ENCODE measurements at places on chromosomes 5 and 9.

- no peak for DNase-seq
Measured at GRCh38 chr9:87595610-87596009, 97.9 kb downstream of the DAPK1 start.

DNA sequence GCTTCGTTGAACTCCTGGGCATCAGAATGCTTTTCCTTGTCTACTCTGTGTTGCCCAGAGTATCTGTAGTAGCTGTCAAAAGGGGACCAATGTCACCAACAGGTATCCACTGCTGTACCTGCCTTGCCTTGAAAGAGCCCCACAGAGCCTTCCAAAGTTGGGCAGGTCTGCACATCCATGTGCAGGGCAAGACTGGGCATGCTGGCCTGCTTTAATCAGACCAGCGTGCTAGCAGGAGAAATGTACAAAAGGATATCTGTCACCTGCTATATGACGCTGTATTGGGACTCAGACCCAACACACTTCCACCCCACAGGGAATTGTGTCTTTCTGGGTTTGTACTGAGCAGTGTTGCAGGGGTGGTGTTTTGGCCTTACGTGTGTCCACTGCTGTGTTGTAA lies 11.9 kb downstream of the DELE1 start:
- no peak for DNase-seq

- DNase-seq = no peak
Measured at GRCh38 chr9:91378695-91379127, 17.0 kb upstream of the AUH start.

DNA sequence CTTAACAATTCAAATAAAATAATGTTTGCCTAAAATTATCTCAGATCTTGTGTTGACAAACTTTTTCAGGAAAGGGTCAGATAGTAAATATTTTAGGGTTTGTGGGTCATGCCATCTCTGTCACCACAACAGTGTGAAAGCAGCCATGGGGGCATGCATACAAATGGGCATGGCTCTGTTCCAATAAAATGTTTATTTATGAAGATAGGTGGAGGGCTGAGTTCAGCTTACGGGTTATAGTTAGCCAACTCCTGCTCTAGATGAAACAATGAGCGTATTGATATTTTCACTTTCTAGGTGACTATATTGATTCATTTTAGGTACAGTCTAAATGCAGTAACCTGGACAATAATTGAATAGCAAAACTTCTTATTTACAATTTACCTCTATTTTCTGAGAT lies 533.8 kb upstream of the CLINT1 start:
- DNase-seq = no peak

DNA sequence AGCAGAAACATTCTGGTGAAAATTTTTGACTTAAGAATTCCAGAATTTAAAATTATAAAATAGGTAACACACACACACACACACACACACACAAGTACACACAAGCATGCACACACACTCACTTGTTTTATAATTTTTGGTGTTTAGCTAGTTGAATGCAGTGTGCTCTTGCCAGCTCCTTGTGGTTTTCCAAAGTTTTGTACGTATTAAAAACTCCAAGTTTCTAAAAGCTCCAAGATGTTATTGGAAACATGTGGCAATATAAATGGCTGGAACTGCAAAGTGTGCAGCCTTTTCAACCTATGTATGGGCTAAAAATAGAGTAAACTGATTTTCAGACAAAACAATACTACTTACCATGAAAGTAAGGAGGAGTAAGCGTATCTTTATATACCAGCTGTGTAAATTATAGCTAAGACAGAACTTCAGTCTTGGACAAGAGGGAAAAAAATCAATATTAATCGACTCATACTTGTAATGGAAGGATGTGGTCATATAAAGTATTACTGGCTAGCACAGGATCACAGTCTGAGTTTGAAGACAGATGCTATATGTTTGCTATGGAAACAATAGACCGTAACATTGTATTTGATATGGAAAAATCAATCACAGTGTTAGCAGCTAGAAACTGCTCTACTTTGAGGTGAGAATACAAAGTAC lies 727.1 kb upstream of the GRAMD2B start:
- DNase-seq = no peak

GRCh38 chr5:107532169-107532878 lies 138.4 kb downstream of the EFNA5 start:
- DNase-seq = no peak

DNA sequence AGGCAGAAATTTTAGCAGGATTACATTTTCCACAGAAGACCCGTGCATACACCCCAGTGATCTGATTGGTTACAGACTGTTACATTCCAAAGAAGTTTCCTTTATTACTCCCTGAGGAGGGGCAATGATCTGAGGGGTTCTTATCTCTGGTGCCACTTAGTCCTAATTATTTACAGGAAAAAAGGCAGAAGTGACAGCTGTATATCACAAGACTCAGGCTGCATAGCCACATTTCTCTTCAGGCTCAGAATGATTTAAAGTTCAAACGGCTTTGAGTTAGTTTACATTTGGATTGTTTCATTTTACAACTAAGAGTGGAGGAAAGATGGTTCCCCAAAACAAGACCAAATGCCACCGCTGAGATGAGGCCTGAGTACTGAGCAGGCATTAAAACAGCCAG lies 17.3 kb downstream of the NAIF1 start:
- no peak for DNase-seq

GRCh38 chr9:107109324-107109723 lies 173.8 kb upstream of the RAD23B start:
- no peak for DNase-seq

DNA sequence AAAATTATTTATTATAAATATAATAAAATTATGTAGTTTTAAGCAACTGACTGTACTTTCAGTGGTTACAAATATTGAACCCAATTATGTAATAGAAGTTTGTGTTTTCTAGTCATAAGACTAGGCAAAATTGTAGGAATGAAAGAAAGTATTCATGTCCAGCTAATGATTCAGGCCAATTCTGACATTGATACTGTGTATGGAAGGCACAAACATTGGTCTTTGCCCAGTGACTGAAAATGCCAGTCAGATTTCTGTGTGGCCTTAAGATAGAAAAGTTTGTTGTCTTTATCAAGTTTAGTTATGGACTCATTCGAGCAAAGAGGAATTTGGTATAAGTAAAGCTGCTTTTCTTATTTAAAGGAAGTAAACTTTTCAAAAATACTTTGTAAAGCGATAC lies 60.3 kb downstream of the SLC12A2 start:
- DNase-seq = no peak

GRCh38 chr5:139823757-139824355 lies 28.2 kb downstream of the PSD2 start:
- DNase-seq = no peak

DNA sequence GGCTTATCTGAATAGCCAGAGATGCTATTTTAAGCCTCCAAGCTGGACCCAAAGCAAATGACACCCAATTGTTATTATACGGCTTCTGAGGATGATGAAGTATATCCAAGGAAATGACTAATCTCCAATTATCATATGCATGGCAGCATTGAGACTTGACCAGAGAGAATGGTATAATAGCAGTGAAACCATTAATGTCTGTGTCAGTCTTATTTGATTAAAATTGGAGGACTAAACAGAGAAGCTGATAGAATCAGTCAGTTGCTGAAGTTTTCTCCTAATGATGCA lies 200.5 kb downstream of the EFNA5 start:
- no peak for DNase-seq

DNA sequence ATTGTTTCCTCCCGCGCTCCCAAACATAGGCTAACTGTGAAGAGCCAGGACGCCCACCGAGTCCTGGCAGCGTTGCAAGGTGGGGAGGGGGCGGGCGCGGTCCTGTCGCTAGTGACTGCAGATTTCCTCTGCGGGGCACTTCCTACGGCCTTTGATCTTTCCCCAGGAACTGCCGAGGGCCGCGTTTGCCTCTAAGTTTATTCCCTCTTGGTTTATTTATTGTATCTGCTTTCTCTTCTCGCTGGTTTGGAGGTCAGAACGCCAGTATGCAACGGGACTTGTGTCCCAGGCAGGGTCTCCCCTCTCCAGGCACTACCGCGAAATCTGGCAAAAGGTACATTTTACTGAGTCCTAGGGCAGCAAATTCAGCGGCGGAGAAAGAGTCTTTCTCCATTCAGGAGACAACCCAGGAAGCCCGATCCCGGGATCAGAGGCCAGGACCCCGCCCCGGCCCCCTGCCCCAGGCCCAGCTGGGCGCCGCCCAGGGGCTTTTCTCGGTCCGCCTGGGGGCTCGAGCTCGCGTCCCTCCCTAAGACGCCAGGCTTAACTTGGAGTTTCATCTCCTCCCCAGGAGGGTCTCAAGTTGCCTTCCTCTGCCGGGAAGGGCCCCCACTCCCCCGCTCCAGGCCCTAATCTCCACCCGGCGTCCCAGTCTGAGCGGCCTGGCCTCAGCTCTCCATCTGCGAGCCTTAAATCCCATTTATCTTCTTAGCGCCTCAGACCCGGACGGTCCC lies 884 bp upstream of the EGFLAM start:
- no peak for DNase-seq

DNA sequence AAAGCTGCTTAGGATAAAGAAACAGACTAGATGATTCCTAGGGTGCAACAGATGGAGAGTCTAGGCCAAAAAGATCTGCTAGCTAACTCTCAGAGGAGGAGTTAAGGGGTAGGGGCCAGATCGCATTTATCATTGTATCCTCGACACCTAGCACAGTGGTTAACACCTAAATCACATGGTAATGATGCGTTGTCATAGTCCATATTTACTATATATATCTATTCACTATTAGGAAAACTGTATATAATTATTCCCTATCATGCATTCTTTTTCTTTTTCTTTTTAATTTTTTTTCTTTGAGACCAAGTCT lies 92.8 kb upstream of the SLC44A1 start:
- no peak for DNase-seq

DNA sequence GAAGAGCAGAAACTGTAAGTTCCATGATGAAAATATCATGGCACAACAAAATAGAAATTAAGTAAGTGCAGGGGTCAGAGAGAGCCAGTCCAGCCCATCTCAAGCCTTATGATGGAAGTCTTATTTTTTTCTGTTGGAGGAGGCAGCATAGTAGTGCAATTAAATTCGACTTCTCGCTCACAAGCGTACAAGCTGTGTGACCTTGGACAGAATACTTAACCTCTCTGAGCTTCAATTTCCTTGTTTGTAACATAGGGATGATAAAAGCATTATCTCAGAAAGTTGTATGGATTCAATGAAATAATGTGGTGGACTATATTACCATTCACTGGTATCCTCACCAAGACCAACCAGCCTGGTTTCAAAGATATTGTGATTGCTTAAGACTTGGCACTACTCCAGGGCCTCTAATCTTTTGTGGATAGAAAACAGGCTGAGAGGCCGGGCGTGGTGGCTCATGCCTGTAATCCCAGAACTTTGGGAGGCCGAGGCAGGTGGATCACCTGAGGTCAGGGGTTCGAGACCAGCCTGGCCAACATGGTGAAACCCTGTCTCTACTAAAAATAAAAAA lies 26.8 kb upstream of the MVB12B start:
- no peak for DNase-seq

- DNase-seq = no peak
Measured at GRCh38 chr5:151773951-151774350, 2.2 kb downstream of the G3BP1 start.
